ENCODE measurements at places on chromosomes 4 and X. TPM values are rescaled to one million over a fixed set of nuclear protein-coding genes. Genes with fewer than 3 reads are reported as not detected.
A peak's percentile ranks its signal among the peaks of the same experiment; 100 is the strongest.

- H3K4me1 ChIP-seq, result no peaks in the 10 kb centered on the region
- H3K27me3 ChIP-seq, result peaks cover 5% of the 10 kb centered on the region
- peak; percentile 15 for DNase-seq
- H3K36me3 ChIP-seq, result no peaks in the 10 kb centered on the region
These were observed 158.5 kb downstream of the MID1IP1 start for GRCh38 chrX:38959736-38960135.

DNA sequence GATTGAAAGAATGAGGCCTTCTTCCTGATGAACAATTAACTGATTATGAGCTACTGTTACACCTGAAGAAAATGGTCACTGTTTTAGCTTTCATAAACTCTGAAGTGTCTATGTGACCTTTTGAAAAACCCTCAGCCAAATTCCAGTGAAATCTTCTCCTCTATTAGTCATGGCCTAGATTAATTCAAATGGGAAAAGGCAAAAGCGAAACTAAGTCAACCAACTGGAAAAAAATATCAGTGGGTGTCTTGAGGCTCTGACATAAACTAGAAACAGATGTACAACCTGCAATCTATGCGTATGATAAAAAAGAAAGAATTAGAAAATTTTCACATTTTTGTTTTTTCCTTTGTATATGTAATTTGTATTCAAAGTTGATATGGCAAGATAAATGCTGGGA is 169.4 kb upstream of the BANK1 start:
- DNase-seq, result no peak
- no peak overlapping the region for H3K4me3 ChIP-seq
- no peaks in the 10 kb centered on the region for H3K4me1 ChIP-seq
- no peaks in the 10 kb centered on the region for H3K27me3 ChIP-seq

DNA sequence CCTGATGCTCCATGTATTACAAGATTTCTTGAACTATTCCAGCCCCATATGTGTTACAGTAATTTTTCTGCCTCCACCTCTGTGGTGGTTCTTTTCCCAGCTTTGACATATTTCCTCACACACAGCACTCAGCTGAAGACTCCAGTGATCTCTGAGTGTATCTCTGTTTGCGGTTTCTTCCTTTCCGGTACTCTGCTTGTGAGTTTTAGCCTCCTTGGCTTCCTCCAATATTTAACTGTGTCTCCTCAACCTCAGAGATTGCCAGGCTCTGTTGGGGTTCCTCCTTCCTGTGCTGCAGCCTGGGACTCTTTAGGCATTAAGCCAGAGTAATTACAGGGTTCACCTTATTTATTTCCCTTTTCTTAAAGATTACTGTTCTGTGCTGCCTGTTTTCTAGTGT is 73.2 kb downstream of the NFKB1 start:
- no peaks in the 10 kb centered on the region for H3K27me3 ChIP-seq
- H3K36me3 ChIP-seq, result peaks cover 16% of the 10 kb centered on the region
- no peak overlapping the region for H3K27ac ChIP-seq

GRCh38 chr4:46124773-46125413 is 1.0 kb upstream of the GABRG1 start:
- H3K36me3 ChIP-seq, result no peaks in the 10 kb centered on the region
- DNase-seq, result peak; percentile 76
- peaks cover 3% of the 10 kb centered on the region for H3K4me1 ChIP-seq
- no peaks in the 10 kb centered on the region for H3K27me3 ChIP-seq

DNA sequence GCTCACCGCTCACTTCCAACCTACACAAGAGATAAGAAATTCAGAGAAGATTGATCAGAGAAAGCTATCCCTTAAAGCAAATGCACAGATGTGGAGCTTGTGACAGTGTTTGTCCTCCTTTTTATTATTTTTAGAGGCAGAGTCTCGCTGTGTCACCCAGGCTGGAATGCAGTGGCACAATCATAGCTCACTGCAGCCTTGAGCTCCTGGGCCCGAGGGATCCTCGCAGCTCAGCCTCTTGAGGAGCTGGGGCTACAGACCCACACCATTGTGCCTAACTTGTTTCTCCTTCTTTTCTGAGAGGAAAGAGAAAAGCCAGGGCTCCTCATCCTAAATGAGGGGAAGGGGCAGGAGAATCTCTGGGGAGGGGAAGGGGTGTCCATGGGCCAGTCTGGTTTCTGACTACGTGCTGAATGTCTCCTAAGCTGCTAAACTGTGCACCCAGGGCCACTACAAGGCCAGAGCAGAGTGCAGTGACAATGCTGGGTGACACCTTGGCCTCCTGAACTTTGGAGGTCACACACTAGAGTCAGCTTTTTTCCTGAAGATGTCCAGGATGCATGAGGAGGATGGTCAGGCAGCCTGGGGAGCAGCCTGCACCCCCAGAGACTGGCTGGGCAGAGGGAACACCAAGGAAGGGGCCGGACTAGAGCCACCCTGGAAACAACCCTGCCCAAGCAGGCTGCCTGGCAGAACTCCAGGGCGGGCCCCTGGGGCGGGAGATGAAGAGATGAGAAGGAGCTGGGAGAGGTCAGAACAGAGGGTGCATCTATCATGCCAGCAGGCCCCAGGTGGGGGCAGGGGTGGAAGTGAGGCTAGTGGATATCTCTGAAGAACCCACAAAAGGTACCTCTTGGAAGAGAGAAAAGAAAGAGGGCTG is 55.5 kb upstream of the PROM1 start:
- H3K36me3 ChIP-seq, result no peaks in the 10 kb centered on the region
- H3K4me3 ChIP-seq, result no peak overlapping the region
- H3K4me1 ChIP-seq, result no peaks in the 10 kb centered on the region
- H3K27ac ChIP-seq, result no peak overlapping the region

DNA sequence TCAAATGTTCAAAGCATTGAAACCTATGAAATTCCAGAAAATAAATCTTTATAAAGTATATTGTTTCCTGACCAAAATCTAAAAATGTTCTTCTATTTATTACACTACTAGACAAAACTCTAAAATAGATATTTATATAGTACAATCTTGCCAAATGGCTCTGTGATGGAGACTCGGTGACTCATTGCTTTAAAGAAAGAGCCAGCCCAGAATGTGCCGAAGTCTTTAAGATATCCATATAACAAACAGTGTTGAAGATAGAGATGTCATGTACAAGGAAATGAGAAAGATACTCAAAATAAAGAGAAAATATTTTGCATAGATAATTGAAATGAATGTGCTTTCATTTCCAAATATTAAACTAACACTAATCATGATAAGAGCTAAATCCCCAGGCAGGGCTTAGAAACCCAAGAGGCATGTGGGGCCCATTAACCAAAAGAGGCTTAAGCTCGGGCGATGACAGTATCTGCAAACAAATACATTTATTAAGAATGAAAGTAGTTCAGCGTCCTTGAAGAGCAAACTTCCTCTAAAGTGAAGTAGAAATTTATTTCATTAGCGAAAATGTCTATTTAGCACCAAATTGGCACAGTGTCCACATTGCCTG is 102.1 kb upstream of the FAM9B start:
- peak; percentile 5 for DNase-seq
- H3K27ac ChIP-seq, result no peak overlapping the region
- no peaks in the 10 kb centered on the region for H3K4me1 ChIP-seq
- H3K27me3 ChIP-seq, result no peaks in the 10 kb centered on the region
- no peaks in the 10 kb centered on the region for H3K36me3 ChIP-seq
- H3K4me3 ChIP-seq, result no peak overlapping the region

- no peaks in the 10 kb centered on the region for H3K4me1 ChIP-seq
- H3K27ac ChIP-seq, result no peak overlapping the region
- no peak overlapping the region for H3K4me3 ChIP-seq
- DNase-seq, result peak; percentile 68
These were observed 113.9 kb upstream of the VAMP7 start for GRCh38 chrX:155767051-155767875.

GRCh38 chr4:101458914-101459313 is 111.6 kb upstream of the PPP3CA start:
- no peaks in the 10 kb centered on the region for H3K27me3 ChIP-seq
- DNase-seq, result no peak
- H3K27ac ChIP-seq, result no peak overlapping the region
- H3K4me1 ChIP-seq, result no peaks in the 10 kb centered on the region
- H3K4me3 ChIP-seq, result no peak overlapping the region

DNA sequence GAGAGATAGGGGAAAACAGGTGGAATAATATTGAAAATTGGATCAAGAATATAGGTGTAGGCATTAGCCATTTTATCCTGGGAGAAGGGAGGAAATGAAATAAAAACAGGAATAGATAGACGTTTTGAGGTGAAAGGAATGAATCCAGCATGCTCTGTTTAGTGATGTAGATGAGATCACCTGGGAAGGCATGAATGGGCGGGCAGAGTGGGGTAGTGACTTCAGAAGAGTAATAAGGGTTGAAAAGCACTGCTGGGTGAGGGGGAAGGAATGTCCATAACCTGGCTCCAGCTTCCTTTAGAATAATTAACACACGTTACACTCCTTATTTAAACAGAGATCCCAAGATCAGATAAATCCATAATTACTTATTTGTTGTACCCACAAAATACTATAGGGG is 191.1 kb upstream of the ANXA3 start:
- H3K4me3 ChIP-seq, result no peak overlapping the region
- H3K27ac ChIP-seq, result no peak overlapping the region
- no peaks in the 10 kb centered on the region for H3K27me3 ChIP-seq
- no peak for DNase-seq

DNA sequence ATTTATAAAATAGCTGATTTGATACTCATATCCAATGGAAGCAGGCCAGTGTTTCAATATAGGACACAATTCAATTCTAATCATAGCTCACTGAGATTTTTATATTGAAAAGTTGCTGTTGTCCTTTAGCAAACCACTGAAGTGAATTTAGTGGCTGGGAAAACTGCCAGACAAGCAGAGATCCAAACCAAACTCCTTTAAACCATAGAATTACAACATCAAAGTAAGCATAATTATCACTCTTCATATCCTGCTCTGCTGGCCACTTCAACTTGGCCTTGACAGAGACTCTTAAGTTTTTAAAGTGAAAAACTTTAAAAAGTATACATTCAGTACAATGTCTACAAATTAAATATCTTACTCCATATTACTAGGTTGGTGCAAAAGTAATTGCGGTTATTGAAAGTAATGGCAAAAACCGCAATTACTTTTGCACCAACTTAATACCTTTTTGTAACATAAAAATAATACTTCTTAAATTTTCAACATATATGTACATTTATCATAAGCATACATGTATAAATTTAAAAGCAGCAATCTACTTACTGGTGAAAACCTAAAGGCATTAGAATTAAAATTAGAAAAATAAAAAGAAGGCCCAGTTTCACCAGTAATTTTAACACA is 433.0 kb downstream of the PCDH10 start:
- DNase-seq, result peak; percentile 81
- H3K4me3 ChIP-seq, result no peak overlapping the region
- no peaks in the 10 kb centered on the region for H3K4me1 ChIP-seq
- H3K36me3 ChIP-seq, result no peaks in the 10 kb centered on the region
- no peaks in the 10 kb centered on the region for H3K27me3 ChIP-seq
- no peak overlapping the region for H3K27ac ChIP-seq

GRCh38 chrX:146907391-146908240 is 93.1 kb upstream of the CXorf51A start:
- H3K27me3 ChIP-seq, result no peaks in the 10 kb centered on the region
- no peak overlapping the region for H3K4me3 ChIP-seq
- DNase-seq, result no peak
- H3K27ac ChIP-seq, result no peak overlapping the region
- H3K36me3 ChIP-seq, result no peaks in the 10 kb centered on the region
- no peaks in the 10 kb centered on the region for H3K4me1 ChIP-seq

GRCh38 chr4:179709961-179710624 is 2267.9 kb upstream of the AGA start:
- no peaks in the 10 kb centered on the region for H3K4me1 ChIP-seq
- H3K27ac ChIP-seq, result no peak overlapping the region
- no peak for DNase-seq
- H3K4me3 ChIP-seq, result no peak overlapping the region
- H3K36me3 ChIP-seq, result no peaks in the 10 kb centered on the region
- H3K27me3 ChIP-seq, result no peaks in the 10 kb centered on the region

DNA sequence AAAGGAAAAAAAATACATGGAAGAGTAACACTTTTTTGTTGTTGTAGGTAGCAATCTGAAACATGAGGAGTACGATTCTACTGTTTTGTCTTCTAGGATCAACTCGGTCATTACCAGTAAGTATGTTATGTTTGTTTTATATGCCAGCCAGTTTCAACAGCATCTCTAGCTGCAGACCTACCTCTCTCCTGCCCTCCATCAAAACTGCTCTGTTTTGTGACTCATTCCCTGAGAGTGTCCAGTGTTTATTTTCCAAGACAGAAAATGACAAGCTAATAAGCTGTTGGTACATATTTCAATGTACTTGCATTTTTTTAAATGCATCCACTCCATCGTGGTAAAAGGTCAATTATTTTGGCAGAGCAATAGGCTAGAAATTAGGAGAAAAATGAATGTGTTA is 347 bp downstream of the AMTN start:
- H3K27me3 ChIP-seq, result no peaks in the 10 kb centered on the region
- H3K4me1 ChIP-seq, result no peaks in the 10 kb centered on the region
- H3K4me3 ChIP-seq, result no peak overlapping the region
- H3K36me3 ChIP-seq, result no peaks in the 10 kb centered on the region
- DNase-seq, result no peak

GRCh38 chr4:104494185-104494584 is 509 bp downstream of the CXXC4 start:
- peak overlapping the region; percentile 51 for H3K27ac ChIP-seq
- no peaks in the 10 kb centered on the region for H3K36me3 ChIP-seq
- H3K27me3 ChIP-seq, result no peaks in the 10 kb centered on the region
- H3K4me3 ChIP-seq, result no peak overlapping the region
- H3K4me1 ChIP-seq, result peaks cover 9% of the 10 kb centered on the region

DNA sequence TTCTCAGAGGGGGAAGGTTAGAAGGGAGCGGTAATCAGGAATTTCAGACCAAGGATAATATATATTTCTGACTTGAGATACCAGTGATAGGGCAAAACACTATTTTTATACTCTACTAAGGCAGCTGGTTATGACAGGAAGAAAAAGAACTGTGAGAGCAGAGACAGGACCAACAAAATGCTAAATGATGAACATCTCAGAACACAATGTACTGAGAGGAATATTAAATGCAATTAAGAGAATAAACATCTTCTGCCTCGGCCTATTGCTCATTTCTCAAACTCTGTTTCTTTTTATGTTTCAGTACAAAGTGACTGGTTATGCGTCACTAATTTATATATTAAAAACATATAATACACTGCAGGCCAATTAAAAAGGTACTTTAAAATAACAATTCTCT is 122.0 kb upstream of the RLIM start:
- no peaks in the 10 kb centered on the region for H3K4me1 ChIP-seq
- no peak overlapping the region for H3K4me3 ChIP-seq
- no peaks in the 10 kb centered on the region for H3K36me3 ChIP-seq
- no peak overlapping the region for H3K27ac ChIP-seq

GRCh38 chr4:184310881-184311709 is 93.4 kb upstream of the ENPP6 start:
- no peak overlapping the region for H3K27ac ChIP-seq
- no peaks in the 10 kb centered on the region for H3K27me3 ChIP-seq
- no peaks in the 10 kb centered on the region for H3K4me1 ChIP-seq
- no peaks in the 10 kb centered on the region for H3K36me3 ChIP-seq

NSUN7 gene
- 15.4 TPM for total RNA-seq

DUX4 gene
- not detected for total RNA-seq

CTAG1B gene
- total RNA-seq, result not detected

PPARGC1A gene
- total RNA-seq, result 17.9 TPM

WNK3 gene
- 1.4 TPM for total RNA-seq

OTUD6A gene
- not detected for total RNA-seq

TET2 gene
- total RNA-seq, result 24.7 TPM

MTMR8 gene
- total RNA-seq, result 4.8 TPM

ZNF157 gene
- 0.63 TPM for total RNA-seq

KLHL34 gene
- total RNA-seq, result not detected
